ENCODE measurements at places on chromosomes 5 and 9. TPM values are rescaled to one million over a fixed set of nuclear protein-coding genes. Genes with fewer than 3 reads are reported as not detected.

TNFSF15 gene
- 7.3 TPM for total RNA-seq

OLFM1 gene
- 9.7 TPM for total RNA-seq

DNA sequence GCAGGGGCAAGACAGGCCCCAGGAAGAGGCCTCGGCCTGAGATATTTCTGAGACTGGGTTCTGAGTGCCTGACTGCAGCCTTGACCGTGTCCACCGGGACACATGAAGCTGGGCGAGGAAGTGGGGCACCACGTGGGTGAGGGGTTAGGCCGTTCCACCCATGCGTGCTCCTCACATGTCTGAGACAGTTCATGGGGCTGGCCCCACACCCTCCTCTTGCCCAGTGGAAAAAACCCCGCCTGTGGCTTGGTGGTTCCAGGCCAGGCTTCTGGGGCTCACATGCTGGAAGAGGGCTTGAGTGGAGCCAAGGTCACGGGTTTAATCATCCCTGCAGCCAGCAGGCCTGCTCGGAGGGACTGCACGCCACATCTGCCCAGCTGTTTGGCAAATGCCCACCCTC is 11.4 kb downstream of the HMCN2 start:
- no peak for DNase-seq
- no peak overlapping the region for H3K4me3 ChIP-seq
- H3K4me1 ChIP-seq = no peaks in the 10 kb centered on the region
- H3K36me3 ChIP-seq = no peaks in the 10 kb centered on the region
- no peak overlapping the region for H3K27ac ChIP-seq

GRCh38 chr5:102792705-102793104 is 37.6 kb downstream of the PAM start:
- DNase-seq = no peak
- H3K27ac ChIP-seq = no peak overlapping the region
- no peaks in the 10 kb centered on the region for H3K27me3 ChIP-seq
- peaks cover 30% of the 10 kb centered on the region for H3K4me1 ChIP-seq
- H3K36me3 ChIP-seq = no peaks in the 10 kb centered on the region

DNA sequence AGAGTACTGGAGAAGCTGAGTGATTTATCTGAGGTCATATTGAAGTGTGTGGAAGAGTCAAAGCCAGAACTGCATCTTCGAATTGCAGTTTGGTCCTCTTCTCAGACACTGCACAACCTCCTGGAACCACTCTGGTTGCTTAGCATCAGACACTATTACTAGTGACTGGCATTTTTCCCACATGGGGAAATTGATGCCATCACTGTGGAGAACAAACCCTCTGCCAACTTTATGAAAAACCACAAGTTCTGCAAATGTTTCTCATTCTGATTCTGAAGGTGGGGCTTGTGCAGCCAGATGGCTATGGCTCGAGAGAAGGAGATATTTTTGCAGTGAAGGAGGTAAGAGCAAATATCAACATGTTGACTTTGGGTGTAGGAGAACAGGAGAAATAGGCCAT is 67.2 kb downstream of the KCTD16 start:
- H3K4me3 ChIP-seq = no peak overlapping the region
- no peak overlapping the region for H3K27ac ChIP-seq
- DNase-seq = no peak
- no peaks in the 10 kb centered on the region for H3K27me3 ChIP-seq

- H3K36me3 ChIP-seq = peaks cover 3% of the 10 kb centered on the region
- DNase-seq = no peak
- H3K4me3 ChIP-seq = peak overlapping the region; percentile 53
- peak overlapping the region; percentile 20 for H3K27ac ChIP-seq
- H3K27me3 ChIP-seq = no peaks in the 10 kb centered on the region
These were observed 281.3 kb downstream of the ARHGAP26 start for GRCh38 chr5:143051244-143052058.

- no peak for DNase-seq
- peaks cover 46% of the 10 kb centered on the region for H3K4me1 ChIP-seq
- peaks cover 10% of the 10 kb centered on the region for H3K36me3 ChIP-seq
- no peak overlapping the region for H3K27ac ChIP-seq
- no peak overlapping the region for H3K4me3 ChIP-seq
These were observed 20.0 kb downstream of the ANKH start for GRCh38 chr5:14851597-14851996.

- H3K4me1 ChIP-seq = peaks cover 6% of the 10 kb centered on the region
- no peak overlapping the region for H3K4me3 ChIP-seq
- no peak overlapping the region for H3K27ac ChIP-seq
- no peak for DNase-seq
These were observed 87.8 kb downstream of the HAPLN1 start for GRCh38 chr5:83632874-83633273.

GRCh38 chr5:172886476-172886875 is 52.4 kb downstream of the ERGIC1 start:
- no peaks in the 10 kb centered on the region for H3K27me3 ChIP-seq
- DNase-seq = no peak
- no peak overlapping the region for H3K4me3 ChIP-seq
- peak overlapping the region; percentile 55 for H3K27ac ChIP-seq
- H3K36me3 ChIP-seq = peaks cover 41% of the 10 kb centered on the region

- DNase-seq = no peak
- no peak overlapping the region for H3K27ac ChIP-seq
- H3K27me3 ChIP-seq = no peaks in the 10 kb centered on the region
These were observed 7.7 kb upstream of the CKMT2 start for GRCh38 chr5:81225463-81225862.

GRCh38 chr5:149799119-149799623 is 69.1 kb downstream of the PPARGC1B start:
- H3K36me3 ChIP-seq = no peaks in the 10 kb centered on the region
- H3K27ac ChIP-seq = peak overlapping the region; percentile 50
- DNase-seq = no peak
- peaks cover 62% of the 10 kb centered on the region for H3K4me1 ChIP-seq
- no peaks in the 10 kb centered on the region for H3K27me3 ChIP-seq
- H3K4me3 ChIP-seq = no peak overlapping the region

DNA sequence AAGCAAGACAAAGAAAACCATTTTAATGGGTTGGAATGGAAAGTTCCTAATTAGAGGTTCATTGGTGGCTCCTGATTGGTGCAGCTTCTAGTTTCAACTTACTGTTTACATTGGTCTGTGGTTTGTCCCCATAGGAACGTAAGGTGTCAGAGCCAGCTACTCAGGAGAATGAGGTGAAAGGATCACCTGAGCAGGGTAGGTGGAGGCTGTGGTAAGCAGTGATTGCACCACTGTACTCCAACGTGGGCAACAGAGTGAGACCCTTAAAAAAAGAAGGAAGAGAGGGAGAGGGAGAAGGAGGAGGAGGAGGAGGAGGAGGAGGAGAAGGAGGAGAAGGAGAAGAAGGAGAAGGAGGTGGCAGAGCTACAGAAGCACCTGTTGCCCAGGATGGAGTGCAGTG is 30.4 kb downstream of the KCNIP1 start:
- H3K4me3 ChIP-seq = no peak overlapping the region
- H3K27me3 ChIP-seq = peaks cover 52% of the 10 kb centered on the region
- DNase-seq = no peak
- H3K36me3 ChIP-seq = no peaks in the 10 kb centered on the region
- H3K4me1 ChIP-seq = peaks cover 38% of the 10 kb centered on the region
